ENCODE measurements at places on chromosomes 3 and 15.

DNA sequence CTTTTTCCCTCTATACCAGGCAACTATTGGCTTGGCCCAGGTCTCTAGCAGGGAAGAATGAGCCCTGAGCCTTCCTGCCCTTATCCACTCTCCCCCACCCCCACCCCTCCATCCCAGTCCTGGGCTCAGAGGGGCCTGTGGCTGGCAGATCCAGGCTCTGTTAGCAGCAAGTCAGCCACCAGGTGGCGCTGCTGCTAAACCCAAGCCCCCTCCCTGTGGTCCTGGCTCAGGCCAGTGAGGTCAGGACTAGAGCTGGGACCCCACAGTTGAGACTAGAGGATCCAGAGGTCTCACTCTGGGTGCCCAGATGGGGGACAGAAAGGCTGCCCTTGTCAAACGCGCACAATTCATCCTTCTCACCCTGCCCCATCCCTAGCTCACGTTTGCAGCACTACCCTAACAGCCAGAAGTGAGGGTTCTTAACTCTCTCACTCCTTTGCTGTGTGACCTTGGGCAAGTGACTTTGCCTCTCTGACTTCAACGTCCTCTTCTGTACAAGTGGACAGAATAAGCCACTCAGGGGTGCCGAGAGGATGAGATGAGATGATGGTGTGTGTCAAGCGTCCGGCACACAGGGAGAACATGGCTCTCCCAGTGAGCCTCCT lies 46.8 kb upstream of the SLC6A1 start:
- peak; percentile 41 for DNase-seq

GRCh38 chr3:120102232-120102631 lies 8.0 kb upstream of the GSK3B start:
- DNase-seq, result no peak

DNA sequence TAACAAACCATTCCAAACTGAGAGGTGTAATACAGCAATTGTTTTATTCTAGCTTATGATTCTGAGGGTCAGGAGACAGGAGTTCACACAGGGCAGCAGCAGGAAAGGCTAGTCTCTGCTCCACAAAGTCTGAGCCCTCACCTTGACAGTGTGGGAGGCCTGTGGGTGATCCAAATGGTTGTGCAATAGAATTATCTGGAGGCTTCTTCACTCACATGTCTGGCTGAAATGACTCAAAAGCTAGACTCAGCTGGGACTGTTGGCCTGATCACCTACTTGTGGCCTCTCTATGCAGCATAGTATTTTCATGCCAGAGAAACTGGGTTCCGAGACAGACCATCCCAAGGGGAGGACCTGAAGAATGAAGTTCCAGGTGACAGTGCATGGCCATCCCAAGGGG lies 233.9 kb upstream of the UBE2E2 start:
- no peak for DNase-seq

- no peak for DNase-seq
Measured at GRCh38 chr15:60839510-60840211, 360.7 kb upstream of the ICE2 start.

DNA sequence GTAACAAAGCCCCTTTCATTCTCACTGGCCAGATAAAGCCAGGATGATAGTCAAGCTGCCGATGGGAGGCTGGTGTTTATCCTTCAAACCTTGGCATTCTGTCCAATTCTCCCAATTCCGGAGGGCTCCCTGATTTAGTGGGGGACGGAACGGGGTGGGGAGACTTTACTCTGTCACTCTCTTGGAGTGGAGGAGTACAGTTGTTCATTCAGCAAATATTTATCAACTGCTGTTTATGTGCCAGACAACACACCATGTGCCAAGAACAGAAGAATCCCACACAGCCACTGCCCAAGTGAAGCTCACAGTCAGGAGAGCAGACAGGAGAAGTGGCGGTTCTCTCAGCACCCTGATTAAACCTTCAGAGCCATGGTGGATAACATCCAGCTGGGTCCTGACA lies 63.3 kb downstream of the WNT5A start:
- DNase-seq, result no peak

DNA sequence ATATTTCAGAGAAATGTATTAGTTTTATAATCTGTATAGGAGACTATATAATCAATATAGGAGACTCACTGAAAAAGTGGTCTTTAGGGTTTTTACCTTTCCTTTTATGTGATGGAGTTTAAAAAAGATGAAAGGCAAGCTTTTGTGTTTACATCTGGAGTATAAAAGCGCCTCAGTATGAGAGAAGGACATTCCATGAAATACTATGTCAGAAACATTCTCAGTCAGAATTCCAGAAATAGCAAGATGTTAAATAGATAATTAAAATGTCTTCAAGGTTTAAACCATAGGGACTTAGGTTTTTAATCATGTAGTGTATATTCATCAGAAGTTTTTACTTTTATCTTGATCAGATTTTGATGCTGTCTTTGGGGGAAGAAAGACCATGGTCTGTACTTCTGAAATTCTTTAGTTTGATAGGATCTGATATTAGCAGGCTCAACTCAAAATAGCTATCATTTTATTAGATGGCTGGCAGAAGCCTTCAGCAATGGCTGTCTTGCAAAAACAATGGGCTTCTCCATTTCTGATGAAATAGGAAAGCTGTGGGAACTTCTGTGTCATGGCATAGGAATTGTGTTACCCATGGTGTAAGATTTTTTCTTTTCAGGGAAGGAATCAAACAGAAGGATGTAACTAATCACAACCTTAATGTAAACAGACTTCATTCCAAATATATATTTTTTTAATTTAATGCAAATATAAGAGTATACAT lies 209.6 kb upstream of the PLSCR5 start:
- DNase-seq, result no peak

DNA sequence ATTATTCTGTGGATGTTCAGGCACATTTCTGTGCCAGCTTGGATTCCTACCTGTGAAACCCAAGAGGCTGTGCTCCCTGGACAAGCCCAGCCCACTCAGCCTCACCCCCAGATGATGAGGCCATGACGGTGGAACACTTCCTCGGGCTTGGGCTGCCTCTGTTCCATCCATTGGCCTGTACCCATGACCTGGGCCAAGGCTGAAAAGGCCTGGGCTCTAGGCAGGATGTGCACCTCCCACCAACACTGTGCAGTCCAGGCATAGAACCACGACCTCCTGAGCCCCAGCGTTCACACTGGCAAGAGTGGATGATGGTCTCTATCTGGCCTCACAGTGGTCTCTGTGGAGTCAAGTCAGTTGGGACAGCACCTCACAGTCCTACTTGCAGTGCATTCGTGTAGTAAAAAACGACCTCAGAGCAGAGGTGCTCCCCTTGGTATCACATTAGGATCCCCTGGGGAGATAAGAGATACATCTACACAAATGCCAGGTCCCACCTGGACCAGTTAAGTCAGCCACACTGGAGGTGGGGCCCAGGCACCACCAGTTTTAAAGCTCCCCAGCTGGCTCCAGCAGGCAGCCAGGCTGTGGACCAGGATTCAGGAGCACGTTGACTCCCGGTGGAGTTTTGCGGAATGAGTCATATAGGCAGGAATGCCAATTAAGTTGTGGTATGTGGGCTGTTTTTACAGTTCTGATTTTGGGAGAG lies 39.0 kb upstream of the IGF1R start:
- peak; percentile 84 for DNase-seq

DNA sequence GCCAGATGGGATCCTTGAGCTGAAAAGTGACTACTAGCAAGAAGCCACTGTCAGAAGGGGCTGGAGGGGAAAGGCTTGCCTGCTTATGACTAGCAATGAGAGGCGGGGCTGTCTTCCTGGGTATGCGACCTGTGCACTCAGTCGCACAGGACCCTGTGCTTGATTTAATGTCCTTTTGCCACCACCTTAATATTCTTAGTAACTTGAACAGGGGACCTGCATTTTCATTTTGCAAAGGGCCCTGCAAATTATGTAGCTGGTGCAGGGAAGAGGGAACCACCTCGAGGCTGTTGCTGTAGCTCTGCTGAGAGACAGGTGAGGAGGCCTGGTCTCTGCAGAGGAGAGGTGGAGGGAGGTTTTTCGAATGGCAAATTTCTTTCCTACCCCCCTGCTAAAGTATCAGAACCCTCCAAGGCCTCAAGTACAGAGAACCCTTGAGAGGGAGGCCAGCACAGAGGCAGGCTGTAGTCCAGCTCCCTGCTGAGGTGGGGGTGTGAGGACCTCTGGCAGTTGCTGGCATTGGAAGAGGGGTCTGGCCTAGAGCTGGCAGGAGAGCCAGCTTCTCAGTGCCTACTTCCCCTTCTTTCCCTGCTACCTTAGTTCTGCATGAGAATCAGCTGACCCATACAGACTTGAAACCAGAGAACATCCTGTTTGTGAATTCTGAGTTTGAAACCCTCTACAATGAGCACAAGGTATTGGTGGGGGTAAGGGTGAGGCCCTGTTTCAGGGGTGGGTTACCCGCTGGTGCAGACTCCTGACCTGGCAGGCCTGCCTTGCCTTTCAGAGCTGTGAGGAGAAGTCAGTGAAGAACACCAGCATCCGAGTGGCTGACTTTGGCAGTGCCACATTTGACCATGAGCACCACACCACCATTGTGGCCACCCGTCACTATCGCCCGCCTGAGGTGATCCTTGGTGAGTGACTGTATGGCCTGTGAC lies 11.4 kb downstream of the CLK3 start:
- no peak for DNase-seq

- DNase-seq, result no peak
Measured at GRCh38 chr3:186512570-186513302, 31.4 kb downstream of the CRYGS start.

Data from MG63 (cell line).